Neural progenitor cell (in vitro differentiated cells): ENCODE measurements at places on chromosomes 13 and 19.
A peak's percentile ranks its signal among the peaks of the same experiment; 100 is the strongest.

GRCh38 chr19:650121-650520 is 10.4 kb downstream of the FGF22 start:
- no peak for DNase-seq

- no peak for DNase-seq
Measured at GRCh38 chr19:31595521-31595920, 246.3 kb upstream of the TSHZ3 start.

- DNase-seq, result no peak
Measured at GRCh38 chr13:93180356-93180969, 46.1 kb upstream of the GPC6 start.

- DNase-seq, result peak; percentile 72
Measured at GRCh38 chr19:4811328-4812131, 20.0 kb downstream of the TICAM1 start.

DNA sequence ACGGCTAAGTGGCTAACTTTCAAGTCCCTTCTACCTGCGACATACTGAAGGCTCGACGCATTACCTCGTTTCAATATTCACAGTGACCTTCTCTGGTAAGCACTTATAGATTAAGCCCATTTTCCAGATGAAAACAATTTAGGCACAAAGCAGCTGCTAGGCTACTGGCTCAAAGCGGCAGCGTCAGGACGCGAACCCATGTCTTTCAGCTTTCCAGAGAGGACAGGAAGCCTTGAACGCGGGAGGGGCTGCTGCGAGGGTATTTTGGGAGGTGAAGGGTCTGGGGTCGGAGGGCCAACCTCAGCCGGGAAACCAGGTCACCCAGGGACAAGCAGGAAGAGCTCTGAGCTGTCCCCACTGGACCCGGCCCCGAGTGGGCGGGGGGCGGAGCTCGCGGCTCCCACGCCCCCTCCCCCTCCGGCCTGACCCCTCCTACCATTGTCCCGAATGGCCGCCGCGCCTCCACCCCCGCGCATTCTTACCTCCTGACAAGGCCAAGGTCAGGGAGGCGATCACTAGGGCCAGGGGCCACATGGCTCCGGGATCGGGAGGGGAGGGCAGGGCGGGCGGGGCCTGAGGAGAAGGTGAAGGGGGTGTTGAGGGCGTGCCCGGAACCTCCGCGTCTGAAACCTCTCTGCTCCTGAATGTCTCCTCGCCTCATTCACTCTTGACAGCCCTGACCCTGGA is at the start of gene KLK13:
KLK13 (minus strand) TSS at position 559 of the 687 bp plus-strand sequence; CDS start at position 534, 25 bp downstream.
- peak; percentile 26 for DNase-seq

DNA sequence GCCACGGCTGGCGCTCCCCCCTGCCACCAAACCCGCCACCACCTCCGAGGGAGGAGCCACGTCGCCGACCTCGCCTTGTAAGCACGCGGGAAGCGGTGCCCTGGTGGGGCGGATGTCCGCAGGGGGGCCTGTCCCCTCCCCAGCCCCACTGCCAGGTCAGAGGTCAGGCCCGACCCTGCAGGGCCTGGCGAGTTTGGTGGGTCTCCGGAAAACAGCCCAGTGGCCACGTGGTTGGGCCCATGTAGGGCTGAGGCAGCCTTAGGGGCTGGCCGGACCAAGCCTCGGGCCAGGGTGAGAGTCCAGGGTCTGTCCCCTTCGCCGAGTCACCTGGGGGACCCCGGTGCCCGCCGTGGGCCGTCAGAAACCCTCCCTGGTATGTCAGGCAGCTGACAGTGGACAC is 26.5 kb downstream of the SMIM24 start:
- DNase-seq, result no peak

GRCh38 chr19:38409631-38410133 is 6.8 kb downstream of the FAM98C start:
- no peak for DNase-seq

DNA sequence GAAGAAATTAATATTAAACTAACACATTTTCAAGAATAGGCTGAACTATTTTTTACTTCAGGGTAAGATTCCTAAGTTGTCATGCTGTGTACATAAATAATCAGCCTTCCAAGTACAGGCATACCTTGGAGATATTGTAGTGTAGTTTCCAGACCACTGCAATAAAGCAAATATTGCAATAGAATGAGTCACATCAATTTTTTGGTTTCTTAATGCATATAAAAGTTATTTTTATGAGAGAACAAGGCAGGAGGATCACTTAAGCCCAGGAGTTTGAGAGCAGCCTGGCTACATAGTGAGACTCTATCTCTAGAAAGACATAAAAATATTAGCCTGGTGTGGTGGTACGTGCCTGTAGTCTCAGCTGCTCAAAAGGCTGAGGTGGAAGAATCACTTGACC is 511.5 kb downstream of the UQCRFS1 start:
- DNase-seq, result no peak

DNA sequence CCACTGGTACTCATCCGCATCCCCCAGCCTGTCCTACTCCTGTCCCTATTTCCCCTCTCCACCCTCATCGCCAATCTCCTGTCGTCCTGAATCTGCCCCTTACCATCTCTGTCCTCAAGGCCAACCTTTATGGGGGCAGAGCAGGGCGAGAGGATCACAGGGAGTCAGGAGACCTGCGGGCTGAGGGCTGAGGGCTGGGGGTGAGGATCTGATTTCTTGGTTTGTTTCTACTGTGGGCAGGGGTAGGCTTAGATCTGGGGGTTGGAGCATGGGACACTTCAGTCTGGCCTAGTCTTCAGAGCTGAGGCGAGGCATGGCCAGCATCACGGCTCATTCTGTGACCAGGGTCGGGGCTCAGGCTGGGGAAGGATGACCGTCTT is 16.5 kb upstream of the ERCC1 start:
- DNase-seq, result no peak

DNA sequence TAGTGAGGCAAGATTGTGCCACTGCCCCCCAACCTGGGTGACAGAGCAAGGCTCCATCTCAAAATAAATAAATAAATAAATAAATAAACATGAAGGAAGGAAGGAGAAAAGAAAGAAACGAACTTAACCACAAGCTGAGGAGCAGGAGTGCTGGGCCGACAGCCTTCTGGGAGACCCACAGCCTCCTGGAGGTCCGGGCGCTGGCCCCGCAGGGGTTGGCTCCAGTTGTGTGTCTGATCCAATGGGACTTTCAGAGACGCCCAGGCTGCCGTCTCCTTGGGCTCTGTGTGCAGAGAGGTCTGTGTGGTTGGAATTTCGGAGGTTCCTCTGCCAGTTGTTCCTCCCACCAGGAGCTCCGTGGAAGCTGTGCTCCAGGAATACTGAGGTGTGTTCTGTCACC is 36.0 kb upstream of the MCF2L start:
- DNase-seq, result no peak

GRCh38 chr13:24660023-24660741 is 20.0 kb upstream of the ATP12A start:
- DNase-seq, result no peak

GRCh38 chr13:99330942-99331341 is 23.7 kb upstream of the GPR183 start:
- no peak for DNase-seq

DNA sequence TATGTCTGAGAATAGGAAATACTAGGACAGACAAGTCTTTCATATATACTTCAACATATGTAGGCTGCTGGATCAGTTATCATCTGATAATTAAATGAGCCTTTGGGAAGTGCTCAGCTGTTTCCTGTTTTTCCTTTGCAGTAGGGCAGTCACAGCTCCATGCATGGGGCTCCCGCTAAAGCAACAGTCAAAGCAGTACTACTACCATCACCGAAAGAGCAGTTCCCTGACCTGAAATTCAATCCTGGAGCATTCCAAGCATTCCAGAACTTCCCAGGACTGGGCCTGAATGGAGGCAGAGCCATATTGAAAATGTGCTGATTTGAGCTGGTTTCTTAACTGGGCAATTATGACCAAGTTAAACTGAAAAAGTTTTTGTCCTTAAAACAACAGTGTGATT is 20.5 kb downstream of the MICU2 start:
- peak; percentile 65 for DNase-seq

DNA sequence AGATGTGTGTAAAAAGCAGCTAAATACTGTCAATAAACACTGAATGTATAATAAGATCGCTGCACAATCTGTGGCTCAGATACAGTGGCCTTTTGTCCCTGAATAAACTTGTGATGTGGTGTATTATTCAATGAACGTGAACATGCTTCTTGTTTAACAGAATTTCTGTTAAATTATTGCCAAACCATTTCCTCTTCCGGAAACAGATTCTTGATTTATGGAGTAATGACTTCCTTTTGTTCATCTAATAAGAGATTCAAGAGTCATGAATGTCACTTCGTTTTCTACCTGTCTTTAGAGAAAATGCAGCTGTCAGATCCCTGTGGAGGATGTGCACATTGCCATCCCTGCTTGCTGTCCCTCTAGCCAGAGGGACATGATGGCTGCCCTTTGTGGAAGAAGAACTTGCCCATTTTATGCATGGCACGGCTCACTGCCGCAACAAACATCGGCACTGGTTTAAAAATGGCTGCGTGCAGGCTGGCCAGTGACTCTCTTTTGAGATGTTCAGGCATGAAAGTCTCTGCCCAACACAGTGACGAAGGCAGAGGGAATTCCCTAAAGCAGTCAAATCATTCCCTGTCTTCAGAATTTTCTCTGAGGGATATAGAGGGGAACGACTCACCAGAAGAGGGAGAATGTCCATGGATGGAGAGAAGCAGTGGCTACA is 3.1 kb upstream of the TNFSF13B start:
- no peak for DNase-seq

GRCh38 chr19:28905996-28906395 is 307.0 kb downstream of the UQCRFS1 start:
- no peak for DNase-seq

GRCh38 chr19:33595783-33596182 is 26.0 kb upstream of the CHST8 start:
- no peak for DNase-seq

GRCh38 chr13:112933649-112934048 is 35.4 kb upstream of the MCF2L start:
- DNase-seq, result no peak

DNA sequence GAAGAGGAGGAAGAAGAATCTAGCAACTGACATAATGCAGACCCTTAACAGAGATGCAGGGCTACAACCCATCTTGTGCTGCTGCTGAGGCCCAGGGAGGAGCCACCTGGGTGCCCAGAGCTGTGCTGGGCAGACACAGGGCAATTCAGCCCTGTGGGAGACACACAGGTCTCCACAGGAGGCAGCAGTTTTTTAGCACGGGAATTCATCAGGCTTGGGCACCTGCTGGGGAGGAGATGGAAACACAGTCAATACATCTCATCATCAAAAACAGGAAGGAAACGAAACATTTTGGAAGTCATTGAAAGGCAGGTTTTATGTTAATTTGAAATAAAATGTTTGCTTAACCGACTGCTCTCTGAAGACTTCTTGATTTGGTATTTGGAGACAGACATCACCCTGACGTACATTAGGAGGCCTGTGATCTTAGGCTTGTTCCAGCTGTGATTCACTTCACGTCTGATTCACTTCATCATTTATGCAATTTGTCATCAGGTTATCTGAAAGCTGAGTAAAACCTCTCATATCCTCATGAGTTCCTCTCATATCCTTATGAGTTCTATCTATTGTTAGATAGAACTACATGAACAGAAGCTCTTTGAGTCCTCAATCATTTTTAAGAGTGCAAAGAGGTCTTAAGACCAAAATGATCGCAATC is 77.4 kb downstream of the CYSLTR2 start:
- DNase-seq, result peak; percentile 9

DNA sequence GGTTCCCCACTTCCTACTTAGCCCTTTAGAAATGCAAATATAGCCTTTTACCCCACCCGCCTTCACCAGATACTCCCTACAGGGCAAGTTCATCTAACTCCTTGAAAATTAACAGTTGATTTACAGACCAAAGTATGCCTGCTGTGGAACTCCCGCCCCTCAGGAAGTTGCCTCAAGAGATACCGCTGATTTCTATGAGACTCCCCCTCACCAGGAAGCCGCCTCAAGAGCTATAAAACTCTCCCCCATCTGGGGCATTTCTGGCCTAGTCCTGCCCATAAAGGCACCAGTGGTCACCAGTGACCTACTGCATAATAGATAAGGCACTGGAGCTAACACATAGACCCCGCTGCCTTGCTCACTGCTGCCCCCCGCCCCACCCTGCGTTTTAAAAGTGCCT is 201.7 kb upstream of the UBL3 start:
- DNase-seq, result peak; percentile 14
